Right ventricle myocardium inferior (tissue), 1 donor: ENCODE measurements at places on chromosomes 4 and X. TPM values are rescaled to one million over a fixed set of nuclear protein-coding genes. Genes with fewer than 3 reads are reported as not detected.

Gene RHOXF2
- total RNA-seq, result not detected

Gene F8A1
- total RNA-seq, result 33.1 TPM

Gene TKTL1
- total RNA-seq, result 13.0 TPM

Gene WNK3
- total RNA-seq, result 0.73 TPM

Gene ANXA10
- not detected for total RNA-seq

Gene YY2
- 0.46 TPM for total RNA-seq

Gene HSFX3
- not detected for total RNA-seq

DNA sequence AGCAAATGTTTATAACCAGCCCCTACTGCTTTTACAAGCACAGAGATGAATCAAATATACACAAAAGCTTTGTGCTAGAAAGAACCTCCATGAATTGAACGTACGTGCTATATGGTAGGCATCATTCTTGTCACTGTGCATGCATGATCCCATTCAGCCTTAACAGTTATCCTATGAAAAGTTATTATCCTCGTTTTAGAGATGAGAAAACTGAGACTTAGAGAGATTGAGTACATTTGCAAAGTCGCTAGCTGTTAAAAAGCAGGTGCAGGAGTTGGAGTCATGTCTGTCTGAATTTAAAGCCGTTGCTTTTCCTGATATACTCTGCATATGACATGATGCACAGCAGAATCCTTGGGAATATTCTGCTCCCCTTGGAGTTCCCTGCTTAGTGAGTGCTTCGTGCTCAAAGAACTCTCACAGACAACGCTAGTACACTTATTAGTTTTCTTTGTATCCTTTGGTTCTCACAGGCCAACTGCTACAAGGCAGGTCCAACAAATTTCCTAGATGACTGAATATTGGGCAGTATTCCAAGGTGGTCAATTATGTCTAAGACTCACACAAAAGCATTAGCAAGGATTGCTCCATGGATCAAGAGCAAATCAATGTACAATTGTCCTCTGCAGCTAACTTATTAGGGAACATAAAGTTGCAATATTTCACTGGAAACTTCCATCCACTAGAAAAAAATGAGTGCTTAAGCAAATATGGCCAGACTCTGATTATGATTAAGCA lies 42.8 kb upstream of the TRIM2 start:
- DNase-seq, result no peak

DNA sequence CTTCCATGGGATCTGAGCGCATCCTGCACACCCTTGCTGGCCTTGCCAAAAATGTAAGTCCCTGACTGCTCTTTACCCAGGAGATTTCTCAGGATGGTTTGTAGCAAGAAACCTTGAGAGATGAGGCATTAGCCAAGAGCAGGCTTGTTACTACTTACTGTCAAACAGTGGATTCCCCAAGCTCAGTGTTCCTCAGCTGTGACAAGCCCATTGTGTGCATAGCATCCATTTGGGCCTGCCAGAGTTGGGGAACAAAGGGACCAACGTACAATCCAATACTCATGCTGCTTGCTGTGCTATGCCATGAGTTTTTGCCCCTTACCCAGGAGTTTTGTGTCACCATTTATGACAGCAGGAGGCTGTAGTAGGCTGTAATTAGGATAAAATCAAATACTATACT lies 267.6 kb downstream of the TENM3 start:
- no peak for DNase-seq

- DNase-seq, result no peak
These were observed 123.2 kb downstream of the FHIP1A start for GRCh38 chr4:151532001-151532708.

- DNase-seq, result no peak
These were observed 3.8 kb upstream of the DCAF4L1 start for GRCh38 chr4:41977709-41978108.

GRCh38 chrX:1093121-1093520 lies 119.3 kb downstream of the CRLF2 start:
- DNase-seq, result no peak

DNA sequence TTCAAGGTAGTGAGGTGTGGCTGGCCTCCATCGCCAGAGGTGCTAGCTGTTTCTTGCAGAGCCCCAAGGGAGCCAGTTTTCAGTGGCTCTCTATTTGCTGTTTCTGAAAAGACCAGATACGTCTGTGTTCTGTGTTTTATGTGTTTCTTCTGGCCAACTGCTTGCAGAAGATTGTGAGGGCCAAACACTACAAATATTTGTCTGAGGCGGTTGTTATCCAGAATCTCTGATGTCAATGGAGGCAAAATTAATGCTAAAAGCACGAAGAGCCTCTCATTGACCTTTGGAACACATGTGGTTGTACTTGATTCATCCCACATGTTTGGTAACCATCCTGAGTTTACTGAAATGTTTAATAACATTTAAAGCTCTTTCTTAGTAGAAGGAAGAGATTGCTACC lies 113.9 kb downstream of the CT47B1 start:
- no peak for DNase-seq

- no peak for DNase-seq
These were observed 351.2 kb downstream of the ARHGAP24 start for GRCh38 chr4:85826060-85826678.

GRCh38 chr4:76061982-76062381 lies 12.5 kb upstream of the ART3 start:
- no peak for DNase-seq
